ENCODE measurements at places on chromosomes 7 and 10. TPM values are rescaled to one million over a fixed set of nuclear protein-coding genes. Genes with fewer than 3 reads are reported as not detected.

Gene FBXL13
- total RNA-seq: 4.8 TPM

Gene SPDYE2
- total RNA-seq: not detected

Gene ZWINT
- 2.9 TPM for total RNA-seq

Gene CCDC146
- 11.5 TPM for total RNA-seq

Gene CHRM2
- 78.9 TPM for total RNA-seq

Gene SH3PXD2A
- 39.4 TPM for total RNA-seq

Gene CHST15
- 63.5 TPM for total RNA-seq

Gene LIPM
- total RNA-seq: not detected

Gene ZPBP
- not detected for total RNA-seq

Gene SAP25
- total RNA-seq: 5.6 TPM

Gene OPN1SW
- not detected for total RNA-seq

Gene ACTR3C
- 7.9 TPM for total RNA-seq

Gene ATOH7
- not detected for total RNA-seq

Gene RALA
- total RNA-seq: 30.7 TPM

Gene UNC5B
- 3.7 TPM for total RNA-seq

Gene MUC12
- total RNA-seq: 15.1 TPM

Gene MARCHF5
- total RNA-seq: 15.4 TPM

Gene MMS19
- total RNA-seq: 48.7 TPM

Gene TACR2
- 176 TPM for total RNA-seq

Gene PDE1C
- total RNA-seq: 23.7 TPM

Gene TNS3
- 54.9 TPM for total RNA-seq

Gene PCLO
- 2.3 TPM for total RNA-seq

Gene WAPL
- total RNA-seq: 55.1 TPM

Gene CRPPA
- total RNA-seq: 4.3 TPM

Gene KAZALD1
- total RNA-seq: 12.5 TPM

Gene RADIL
- 4.4 TPM for total RNA-seq

Gene SLC18A3
- total RNA-seq: 1.7 TPM

Gene PLXNA4
- total RNA-seq: 19.7 TPM

Gene ANKMY2
- 29.0 TPM for total RNA-seq

Gene EMX2
- total RNA-seq: 1.2 TPM

Gene TLX1
- not detected for total RNA-seq

Gene AKR1C8
- total RNA-seq: not detected

Gene ASZ1
- not detected for total RNA-seq

Gene FIS1
- total RNA-seq: 238 TPM

Gene LLCFC1
- not detected for total RNA-seq

Gene BTBD16
- not detected for total RNA-seq

Gene TAS2R3
- not detected for total RNA-seq

Gene SHTN1
- total RNA-seq: 7.7 TPM

Gene EPDR1
- total RNA-seq: 15.3 TPM

Gene AKR1C2
- 48.3 TPM for total RNA-seq

Gene ELN
- total RNA-seq: 427 TPM

Gene HOXA6
- total RNA-seq: 12.7 TPM

Gene MALRD1
- total RNA-seq: 2.8 TPM

Gene TAS2R41
- not detected for total RNA-seq

Gene CYP3A4
- total RNA-seq: not detected

Gene PAX2
- total RNA-seq: not detected

Gene AOAH
- total RNA-seq: 7.6 TPM

Gene CPVL
- total RNA-seq: 23.2 TPM

Gene C10orf105
- total RNA-seq: not detected

Gene BPGM
- 16.0 TPM for total RNA-seq

Gene FOXP2
- 58.1 TPM for total RNA-seq

Gene ZYX
- total RNA-seq: 389 TPM

Measured in gastroesophageal sphincter (tissue), 4 donors.